ENCODE measurements at places on chromosomes 2 and 18.

DNA sequence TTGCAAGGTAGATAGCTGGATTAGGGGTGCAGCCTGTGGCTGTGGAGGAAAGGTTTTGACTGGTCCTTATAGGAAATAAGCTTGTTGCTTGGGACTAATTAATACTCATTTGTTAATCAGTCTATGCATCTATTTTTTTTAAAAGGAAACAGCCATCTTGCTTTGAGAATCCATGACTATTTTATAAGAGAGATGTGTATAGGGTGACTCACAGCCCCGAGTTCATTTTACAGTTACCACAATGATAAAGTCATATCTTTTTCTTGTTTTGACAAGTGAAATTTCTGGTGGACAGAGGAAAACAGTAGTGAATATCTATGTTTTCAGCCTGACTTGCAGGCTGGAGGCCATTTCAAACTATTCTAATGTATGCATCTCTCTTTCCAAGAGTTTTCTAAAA lies 193.5 kb upstream of the CCDC68 start:
- DNase-seq, result no peak

GRCh38 chr2:119730671-119731177 lies 29.0 kb upstream of the PTPN4 start:
- no peak for DNase-seq

DNA sequence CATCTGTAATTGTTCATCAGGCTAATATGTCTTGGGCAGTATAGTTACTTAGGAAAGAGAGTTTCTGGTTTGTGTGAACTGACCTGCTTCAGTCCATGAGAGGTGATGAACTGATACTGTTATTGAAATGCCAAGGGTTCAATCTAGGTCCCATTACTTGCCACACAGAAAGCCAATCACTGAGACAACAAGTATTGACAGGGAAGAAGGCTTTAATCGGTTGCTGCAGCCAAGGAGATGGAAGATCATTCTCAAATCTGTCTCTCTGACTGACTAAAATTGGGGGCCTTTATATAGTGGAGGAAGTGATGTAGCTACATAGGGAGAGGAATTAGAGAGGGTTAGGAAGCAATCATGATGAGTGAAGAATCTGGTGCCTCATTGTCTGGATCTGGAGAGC lies 19.9 kb upstream of the FAM98A start:
- DNase-seq, result no peak

DNA sequence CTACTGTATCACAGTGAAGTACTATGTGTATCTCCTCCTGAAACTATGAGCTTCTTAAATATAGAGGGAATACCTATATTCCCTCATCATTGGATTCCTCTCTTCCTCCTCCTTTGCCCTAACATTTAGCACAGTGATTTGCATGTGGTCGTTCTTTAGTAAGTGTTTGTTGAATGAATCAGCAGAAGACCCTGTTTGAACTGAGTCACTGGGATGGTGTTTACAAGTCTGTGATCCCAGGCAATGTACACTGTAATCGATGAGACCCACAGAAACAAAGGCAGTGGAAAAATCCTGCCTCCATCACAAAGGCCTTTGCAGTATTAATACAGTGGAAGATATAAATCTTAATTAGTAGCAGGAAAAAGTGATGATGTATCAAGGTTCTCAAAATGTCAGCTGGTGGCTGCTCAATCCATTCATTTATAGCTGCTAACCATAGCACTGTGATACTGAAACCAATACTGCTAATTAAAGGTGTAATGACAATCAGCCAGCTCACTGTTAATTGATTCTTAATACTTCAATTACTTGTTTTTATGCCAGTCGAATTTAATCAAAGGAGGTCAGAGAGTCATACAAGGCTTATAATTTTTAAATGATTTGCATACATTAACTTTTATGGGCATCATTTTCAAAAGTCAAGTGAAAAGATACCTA lies 20.8 kb upstream of the MYO3B start:
- DNase-seq, result no peak

DNA sequence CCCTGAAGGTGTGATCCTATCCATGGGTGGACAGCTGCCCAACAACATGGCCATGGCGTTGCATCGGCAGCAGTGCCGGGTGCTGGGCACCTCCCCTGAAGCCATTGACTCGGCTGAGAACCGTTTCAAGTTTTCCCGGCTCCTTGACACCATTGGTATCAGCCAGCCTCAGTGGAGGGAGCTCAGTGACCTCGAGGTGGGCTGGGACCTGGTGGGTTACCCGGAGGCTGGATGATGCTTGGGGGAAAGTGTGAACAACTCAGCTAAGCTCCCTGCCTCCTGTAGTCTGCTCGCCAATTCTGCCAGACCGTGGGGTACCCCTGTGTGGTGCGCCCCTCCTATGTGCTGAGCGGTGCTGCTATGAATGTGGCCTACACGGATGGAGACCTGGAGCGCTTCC lies 16.2 kb downstream of the CAD start:
- DNase-seq, result no peak

- no peak for DNase-seq
These were observed 20.4 kb upstream of the PAPOLG start for GRCh38 chr2:60735496-60736250.

DNA sequence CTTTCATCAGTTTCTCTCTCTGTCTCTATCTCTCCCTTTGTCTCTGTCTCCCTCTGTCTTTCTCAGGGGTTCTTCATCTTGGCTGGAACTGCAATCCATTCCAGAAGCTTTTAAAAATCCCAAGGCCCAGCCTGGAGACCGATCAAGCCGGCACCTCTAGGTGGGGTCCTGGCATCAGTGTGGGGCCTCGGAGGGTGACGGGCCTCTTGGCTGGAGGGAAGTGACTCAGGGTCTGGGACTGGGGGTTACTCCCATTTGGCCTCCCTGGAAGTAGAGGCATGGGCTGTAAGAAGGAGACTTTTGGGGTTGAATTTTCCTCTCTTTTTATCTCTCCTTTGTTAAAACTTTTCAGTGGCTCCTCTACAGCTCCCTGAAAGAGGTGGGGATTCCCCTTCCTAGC lies 52.8 kb upstream of the OTOF start:
- DNase-seq, result no peak

GRCh38 chr2:234457421-234457820 lies 39.5 kb downstream of the ARL4C start:
- no peak for DNase-seq

GRCh38 chr2:86330001-86330400 lies 7.4 kb downstream of the REEP1 start:
- no peak for DNase-seq

DNA sequence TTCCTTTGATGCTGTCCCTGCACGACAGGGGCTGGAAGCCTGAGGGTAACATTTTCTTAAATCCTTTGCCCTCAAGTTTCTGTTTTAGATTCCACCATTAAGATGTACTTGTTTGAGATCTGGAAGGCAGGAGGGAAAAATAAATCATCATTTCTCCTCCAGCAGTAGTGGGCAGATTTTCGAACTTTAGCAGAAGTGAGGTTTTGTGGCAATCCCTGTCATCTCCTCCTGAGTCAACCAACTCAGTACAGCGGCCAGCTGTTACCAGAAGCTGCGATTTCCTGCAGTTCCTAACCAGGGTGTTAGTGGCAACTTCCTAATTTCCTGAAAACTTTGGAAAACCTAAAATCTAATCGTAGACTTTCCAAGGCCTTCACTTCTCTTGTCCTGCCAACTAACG lies 517.2 kb upstream of the ACVR2A start:
- DNase-seq, result no peak

DNA sequence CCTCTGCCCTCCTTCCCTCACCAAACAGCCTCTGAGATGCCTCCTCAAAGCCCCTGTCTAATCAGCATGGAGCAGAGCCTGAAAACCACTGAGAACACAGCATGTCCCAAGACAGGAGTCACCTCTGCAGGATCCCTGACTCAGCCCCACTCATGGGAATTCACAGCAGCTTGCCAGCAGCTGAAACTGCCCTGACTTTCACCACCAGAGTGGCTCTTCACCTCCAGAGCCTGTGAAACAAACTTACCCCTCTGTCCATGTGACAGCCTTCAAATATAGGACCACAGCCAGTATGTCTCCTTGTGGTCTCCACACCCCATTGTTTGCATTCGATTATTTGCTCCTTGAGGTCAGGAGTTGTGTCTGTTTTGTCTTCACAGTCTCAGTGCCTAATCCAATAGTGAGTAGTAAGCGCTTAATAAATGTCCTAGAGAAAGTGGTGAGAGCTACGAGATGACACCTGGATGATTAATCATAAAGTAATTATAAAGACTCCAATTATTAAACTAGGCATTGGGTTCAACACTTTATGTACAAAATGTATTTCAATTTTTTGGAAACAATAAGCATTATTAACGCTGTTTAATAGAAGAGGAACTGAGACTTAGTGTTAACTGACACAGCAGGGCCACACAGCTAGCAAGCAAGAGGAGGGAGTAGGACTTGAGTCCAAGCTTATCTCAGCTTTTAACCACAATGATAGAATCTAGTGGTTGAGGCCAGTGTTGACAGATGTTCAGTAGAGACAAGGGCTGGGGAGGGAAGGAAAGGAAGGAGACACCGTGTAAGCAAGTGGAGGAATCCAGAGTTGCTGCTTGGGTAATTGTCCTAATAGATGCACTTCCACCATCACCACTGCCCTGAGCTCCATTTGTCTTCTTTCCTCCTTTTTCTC lies 358.7 kb upstream of the TNP1 start:
- DNase-seq, result no peak

DNA sequence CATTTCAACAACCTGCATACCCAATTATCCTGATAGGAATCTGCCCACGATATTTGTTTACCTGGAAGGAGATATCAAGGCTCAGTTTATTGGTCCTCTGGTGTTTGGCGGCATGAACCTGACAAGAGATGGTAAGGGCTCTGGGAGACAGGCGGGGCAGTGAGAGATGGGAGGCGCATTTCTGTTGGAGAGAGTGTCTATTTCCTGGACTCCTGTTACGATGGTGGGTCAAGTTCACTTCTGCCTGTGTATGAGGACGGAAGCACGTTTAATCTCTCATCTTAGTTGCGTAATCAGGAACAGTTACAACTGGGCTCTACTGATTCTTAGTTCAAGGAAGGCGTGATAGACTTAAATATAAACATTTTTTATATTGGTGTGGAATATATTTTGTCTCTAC lies 8.9 kb downstream of the PDCL3 start:
- DNase-seq, result no peak

GRCh38 chr2:238776003-238776760 lies 71.7 kb upstream of the TWIST2 start:
- DNase-seq, result no peak

DNA sequence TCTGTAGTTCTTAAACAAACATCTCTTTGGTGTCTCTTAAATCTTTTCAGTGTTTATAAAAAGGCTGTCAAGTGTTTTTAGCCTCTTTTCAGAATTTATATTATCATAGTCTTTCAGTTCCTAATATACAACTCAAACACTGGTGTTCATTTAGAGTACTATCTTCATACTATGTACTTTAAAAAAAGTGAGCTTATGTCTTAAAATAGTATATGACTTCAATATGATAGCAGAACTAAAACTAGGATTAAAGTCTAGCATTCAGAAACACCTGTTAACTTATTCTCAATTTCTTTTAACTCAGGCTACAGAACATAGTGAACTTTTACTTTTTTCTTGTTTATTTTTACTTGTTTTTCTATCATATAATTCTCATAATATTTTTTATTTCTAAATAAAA lies 14.7 kb upstream of the IKZF2 start:
- no peak for DNase-seq

DNA sequence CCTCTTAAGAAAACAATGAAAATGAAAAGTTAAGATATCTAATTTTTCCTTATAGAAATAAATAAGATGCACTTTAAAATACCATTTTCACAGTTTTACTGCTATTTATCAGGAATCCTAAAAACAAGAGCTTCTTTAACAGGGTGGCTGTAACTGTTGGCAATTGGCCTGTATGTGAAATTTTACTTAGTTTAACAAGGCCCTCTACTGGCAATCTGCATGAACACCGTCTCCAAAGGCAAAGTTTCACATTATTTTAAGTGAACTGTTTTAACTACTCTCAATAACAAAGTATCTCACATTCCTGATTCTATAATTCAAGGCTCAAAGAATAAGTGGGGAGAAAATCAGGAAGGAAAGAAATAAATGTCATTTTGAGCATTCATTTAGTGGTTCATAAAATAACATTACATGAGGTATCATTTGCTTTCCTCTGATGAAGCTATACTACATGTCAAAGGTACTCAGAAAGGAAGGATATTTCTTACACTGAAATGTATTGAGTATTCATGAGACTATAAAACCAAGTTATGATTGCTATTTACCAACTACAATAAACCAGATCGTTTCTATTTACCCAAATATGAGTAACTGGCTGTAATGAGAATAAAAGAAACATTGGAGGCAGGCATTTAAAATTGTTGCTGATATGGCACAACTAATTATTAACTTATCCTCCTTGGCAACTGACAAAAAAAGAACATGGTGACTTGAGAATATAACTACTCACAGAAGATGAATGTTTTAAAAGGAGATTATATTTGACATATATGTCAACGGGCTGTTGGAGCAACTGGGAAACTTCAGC lies 7.0 kb downstream of the NCKAP5 start:
- no peak for DNase-seq

- no peak for DNase-seq
These were observed 679 bp downstream of the RNF144A start for GRCh38 chr2:6917761-6918421.

DNA sequence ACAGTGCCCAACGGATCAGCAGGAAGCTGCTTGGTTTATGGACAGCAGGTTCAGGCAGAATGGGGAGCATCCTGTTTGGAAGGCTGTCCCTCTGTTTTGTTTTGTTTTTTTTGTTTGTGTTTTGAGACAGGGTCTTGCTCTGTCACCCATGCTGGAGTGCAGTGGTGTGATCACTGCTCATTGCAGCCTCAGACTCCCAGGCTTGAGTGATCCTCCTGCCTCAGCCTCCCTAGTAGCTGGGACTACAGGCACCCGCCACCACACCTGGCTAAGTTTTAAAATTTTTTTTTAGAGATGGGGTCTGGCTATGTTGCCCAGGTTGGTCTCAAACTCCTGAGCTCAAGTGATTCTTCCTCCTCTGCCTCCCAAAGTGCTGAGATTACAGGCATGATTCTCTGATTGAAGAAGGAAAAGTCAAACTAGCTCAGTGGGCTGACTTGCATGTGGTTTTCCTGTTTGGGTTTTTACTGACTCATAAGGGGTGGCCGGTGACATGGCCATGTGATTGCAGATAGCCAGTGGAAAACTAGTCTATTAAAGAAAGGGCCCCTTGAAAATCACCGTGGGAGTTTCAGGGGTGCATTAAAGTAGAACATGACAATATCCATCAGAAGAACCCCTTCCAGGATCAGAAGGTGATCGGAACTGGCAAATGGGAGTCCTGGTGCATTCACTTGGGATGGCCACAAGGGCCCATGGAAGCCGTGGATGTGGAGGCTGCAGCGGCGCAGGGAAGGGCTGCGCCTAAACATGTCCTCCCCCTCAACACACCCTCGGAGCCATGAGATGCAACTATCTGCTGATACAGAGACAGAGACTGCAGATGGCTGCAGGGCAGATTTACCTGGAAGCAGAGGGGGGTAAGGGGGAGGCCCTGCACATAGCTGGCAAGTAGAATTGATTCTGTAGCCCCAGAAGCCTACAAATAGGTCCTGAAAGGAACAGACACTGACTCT lies 26.5 kb downstream of the AQP12B start:
- DNase-seq, result no peak
